ENCODE measurements at places on chromosomes 2 and 18.
A peak's percentile ranks its signal among the peaks of the same experiment; 100 is the strongest.

GRCh38 chr2:55232084-55232862 is at the start of the genes CLHC1 and RPS27A:
Gene CLHC1, minus strand, starts transcription at chr2:55232293. Its CDS starts 9,882 bp downstream, at chr2:55222411.
Gene RPS27A, plus strand, starts transcription at chr2:55232688. Its CDS starts 137 bp downstream, at chr2:55232825.
- peak; percentile 97 for DNase-seq

GRCh38 chr2:150485114-150485870 is 2.2 kb downstream of the RND3 start:
- DNase-seq: no peak

- no peak for DNase-seq
Observed at GRCh38 chr2:11327871-11328270, 16.6 kb downstream of the ROCK2 start.

DNA sequence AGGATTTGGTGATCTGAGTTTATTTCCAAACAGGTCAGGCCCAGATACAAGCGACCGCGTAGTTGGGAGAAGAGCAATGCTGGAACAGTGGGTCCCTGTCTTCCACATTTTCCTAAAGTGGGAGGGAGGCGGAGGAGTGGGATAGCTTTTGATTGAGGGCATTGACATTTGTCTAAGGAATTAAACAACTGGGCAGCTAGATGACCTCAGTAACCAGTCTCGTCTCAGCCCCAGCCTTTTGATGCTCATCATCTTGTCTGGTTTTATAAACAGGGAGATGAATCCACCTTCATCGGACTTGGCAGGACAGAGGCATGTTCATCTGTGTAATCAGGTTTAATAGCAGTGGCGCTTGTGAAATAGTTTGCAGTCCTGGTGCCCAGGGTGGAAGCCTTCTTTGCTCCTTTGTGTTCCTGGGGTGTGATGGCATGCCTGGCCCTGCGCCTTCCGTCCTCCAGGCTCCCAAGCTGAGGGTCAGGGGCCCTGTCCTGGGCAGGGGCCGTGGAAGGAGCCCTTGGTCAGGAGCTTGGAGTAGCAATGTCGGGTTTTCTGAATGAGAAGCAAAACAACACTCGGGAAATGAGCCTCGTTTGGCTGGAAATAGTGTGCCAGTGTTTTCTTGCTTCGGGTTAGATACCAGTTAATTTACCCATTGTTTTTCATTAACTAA is 193.8 kb downstream of the FAM210A start:
- no peak for DNase-seq

DNA sequence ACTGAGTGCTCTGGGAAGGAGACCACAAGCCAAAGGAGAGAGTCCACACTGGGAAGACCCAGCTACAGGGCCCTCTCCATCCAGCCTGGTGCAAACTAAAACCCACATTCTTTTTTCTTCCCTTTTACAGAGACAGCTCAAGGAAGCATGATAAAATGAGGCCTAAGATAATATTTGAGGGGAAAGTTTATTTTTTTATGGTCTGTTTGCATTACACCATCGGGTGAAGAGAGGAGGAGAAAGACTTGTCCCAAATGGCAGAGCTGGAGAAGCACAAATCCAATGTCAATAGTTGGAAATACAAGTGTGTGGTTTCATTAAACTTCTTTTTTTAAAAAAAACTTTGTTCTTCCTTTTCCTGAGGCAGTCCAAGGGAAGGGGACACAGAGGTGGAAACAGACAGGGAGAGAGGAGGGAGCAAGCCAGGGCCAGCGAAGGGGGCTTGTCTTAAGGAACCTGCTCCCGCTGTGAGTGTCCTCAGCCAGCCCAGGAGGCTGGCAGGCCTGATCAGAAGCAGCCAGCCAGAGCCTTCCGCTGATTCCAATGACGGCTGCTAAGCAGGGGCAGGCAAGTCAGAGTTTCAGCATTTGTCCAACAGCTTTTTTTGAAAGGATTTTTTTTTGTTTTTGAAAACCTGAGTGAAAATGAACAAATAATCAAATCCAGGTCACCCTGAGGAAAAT is 203.8 kb upstream of the SIX2 start:
- no peak for DNase-seq

DNA sequence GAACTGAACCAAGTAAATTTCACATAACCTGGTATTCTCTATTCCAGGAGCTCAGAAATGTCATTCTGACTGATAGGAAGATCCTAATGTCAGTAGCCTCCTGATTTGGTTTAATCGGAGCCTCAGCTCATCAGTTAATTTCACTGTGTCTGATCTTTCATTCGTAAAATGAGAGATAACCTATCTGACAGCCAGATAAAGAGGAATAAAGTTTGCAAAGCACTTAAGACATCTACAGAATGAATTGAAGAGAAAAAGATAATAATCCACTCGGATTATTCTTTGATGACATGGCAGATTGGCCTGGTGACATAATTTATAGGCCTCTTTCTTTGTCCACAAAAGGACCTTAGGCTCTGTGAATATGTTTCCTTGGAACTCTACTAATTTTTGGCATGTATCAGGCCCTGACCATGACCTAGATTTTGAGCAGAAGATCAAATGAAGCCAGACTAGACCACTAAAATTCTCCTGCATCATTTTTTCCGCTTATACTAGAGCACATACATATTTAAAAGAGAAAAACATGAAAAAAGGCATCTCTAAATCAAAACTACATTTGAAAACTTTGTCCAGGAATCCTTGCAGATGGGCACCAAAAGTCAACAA is 312.4 kb downstream of the MTX2 start:
- DNase-seq: no peak

DNA sequence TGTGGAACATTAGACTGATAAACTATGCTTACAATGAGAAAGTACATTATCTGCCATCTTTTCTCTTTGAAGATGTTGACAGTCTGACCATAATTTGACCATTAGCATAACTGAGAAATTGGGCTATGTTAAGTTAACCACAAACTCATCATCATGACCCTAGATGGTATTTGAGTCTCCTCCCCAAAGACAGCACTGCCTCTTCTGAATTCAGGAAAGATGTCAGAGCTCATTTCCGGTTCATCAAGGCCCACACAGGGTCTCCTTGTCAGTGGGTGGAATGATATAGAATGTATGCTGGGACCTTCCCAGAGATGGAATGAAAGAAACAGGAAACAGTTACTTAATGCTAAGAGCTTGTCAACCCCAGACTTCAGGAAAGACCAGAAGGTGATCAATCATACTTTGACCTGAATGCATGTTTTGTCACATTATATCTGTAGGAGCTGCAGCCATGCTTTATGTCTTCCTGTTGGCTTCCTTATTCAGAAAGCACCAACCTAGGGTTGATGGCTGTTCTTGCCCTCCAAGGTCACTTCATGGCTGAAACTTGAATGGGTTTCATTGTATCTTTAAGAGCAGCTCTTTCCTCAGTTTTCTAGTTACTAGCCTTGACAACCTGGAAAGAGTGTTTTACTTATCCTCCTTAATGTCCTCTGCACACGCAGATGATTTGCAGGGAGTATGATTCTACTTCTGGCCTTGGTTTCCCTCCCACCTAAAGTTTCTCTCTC is 99.1 kb upstream of the NEUROD1 start:
- DNase-seq: no peak

DNA sequence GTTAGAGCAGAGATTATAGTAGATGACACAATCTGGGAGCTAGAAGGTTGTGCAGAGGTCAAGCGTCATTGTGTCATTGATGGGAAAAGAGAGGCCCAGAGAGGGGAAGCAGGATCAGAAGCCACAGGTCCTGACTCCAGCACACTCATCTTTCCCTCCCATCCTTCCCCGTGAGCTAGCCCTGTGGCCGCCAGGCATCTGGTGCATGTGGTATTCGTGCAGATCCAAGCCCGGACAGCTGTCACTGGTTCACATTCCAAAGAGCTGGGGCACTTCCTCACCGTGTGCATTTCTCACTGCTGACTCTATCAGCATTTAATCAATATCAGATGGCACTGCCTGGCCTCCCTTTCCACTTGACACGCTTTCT is 94.1 kb upstream of the THOC1 start:
- no peak for DNase-seq
